ENCODE measurements at places on chromosomes 13 and 19.

GRCh38 chr13:103236213-103236612 lies 170.0 kb upstream of the SLC10A2 start:
- no peak for DNase-seq

- DNase-seq = no peak
Observed at GRCh38 chr19:46977548-46977947, 42.1 kb upstream of the NPAS1 start.

- no peak for DNase-seq
Observed at GRCh38 chr19:782878-783668, 14.2 kb upstream of the PTBP1 start.

DNA sequence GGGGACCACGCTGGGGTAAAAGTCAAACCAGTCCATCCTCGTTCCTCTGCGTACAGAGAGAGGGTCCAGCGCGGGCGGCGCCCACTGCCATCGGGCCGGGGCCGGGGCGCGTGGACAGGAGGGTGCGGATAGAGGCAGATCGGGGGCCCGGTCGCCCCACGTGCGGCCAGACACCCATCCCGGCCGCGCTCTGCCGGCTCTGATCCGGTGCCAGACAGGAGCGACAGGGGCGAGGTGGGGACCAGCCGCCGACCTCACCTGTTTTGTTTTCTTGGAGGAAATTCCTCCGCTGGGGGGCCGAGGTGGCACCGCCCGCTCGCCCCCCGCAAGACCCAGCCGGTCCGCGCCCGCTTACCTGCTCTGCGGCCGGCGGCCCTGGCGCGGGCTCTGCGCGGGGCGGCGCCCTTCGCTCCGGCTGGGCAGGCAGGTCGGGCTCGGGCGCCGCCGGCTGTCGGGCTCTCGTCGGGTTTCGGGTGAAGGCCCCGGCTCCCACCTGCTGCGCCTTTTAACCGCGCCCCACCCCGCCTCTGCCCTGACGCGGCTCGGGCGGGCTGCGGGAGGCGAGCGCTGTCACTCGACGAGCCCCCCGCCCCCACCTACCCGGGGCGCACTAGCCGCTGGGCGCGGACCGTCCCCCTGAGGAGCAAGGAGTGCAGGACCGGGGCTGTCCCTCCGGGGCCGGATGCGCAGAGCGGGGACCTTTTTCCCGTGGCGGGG lies at the start of gene GJB6:
Gene GJB6, minus strand, starts transcription at position 481 of the 717 bp plus-strand sequence. CDS start 8,839 bp downstream, outside the sequence.
- no peak for DNase-seq

- no peak for DNase-seq
Observed at GRCh38 chr13:35841060-35841521, 290.1 kb downstream of the DCLK1 start.

DNA sequence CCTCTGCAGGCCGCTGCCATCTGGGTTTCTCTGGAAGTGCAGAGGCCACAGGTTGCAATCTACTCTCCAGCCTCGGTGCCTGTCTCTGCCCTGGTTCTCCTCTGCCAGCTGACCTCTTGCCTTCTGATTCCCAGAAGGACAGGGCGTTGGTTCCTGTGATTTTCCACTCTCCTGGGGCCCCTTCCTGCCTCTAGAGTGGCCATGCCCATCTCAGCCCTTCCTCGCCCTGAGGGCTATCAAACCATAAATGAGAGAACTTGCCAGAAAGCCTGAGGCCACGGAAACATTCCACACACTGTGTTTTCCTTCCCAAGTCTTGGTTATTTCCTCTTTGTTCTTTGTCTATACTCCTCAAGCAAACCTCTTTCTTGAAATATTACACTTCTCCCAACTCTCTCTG lies 146.2 kb downstream of the SHISA2 start:
- DNase-seq = no peak

- DNase-seq = no peak
Observed at GRCh38 chr13:73248711-73249580, 190.1 kb downstream of the KLF5 start.

GRCh38 chr19:53422551-53422950 lies 9.2 kb upstream of the ZNF761 start:
- DNase-seq = no peak

- DNase-seq = no peak
Observed at GRCh38 chr13:42660333-42660965, 86.5 kb downstream of the TNFSF11 start.

- peak; percentile 30 for DNase-seq
Observed at GRCh38 chr19:18440415-18440877, 2.5 kb upstream of the ISYNA1 start.

GRCh38 chr19:262125-262524 lies 29.1 kb downstream of the PLPP2 start:
- no peak for DNase-seq

GRCh38 chr13:114286808-114287207 lies 5.4 kb downstream of the UPF3A start:
- DNase-seq = no peak

DNA sequence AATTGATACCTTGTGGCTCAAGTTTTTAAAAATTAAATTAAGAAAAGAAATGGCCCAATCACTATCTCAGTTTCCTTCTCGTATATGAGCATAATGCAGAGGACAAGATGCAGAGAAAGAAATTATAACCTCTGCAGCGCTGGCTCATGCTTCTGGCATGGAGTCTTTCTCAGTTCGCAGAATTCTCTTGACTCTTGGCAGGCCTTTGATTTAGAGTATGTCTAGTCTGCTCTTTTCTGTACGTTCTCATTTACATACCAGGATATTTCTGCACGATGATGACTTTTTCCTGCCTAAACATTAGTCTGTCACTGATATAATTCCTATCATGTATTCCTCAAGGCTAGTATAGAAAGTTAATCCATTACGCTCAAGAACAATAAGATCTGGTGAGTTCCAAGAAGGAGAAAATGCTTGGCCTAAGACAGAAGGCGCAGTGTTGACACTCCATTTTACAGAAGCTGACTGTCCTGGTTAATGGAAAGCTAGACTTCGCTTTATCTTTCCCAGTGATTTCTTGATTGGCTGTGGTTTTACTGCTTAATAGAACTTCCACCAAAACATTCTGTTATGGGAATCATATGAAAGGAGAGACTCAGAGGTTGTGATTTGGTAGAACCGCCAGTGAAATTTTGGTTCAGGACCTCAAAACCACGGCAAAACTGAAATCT lies 1.7 kb upstream of the SMAD9 start:
- no peak for DNase-seq

GRCh38 chr19:10641248-10641647 lies 12.9 kb upstream of the ILF3 start:
- DNase-seq = no peak

DNA sequence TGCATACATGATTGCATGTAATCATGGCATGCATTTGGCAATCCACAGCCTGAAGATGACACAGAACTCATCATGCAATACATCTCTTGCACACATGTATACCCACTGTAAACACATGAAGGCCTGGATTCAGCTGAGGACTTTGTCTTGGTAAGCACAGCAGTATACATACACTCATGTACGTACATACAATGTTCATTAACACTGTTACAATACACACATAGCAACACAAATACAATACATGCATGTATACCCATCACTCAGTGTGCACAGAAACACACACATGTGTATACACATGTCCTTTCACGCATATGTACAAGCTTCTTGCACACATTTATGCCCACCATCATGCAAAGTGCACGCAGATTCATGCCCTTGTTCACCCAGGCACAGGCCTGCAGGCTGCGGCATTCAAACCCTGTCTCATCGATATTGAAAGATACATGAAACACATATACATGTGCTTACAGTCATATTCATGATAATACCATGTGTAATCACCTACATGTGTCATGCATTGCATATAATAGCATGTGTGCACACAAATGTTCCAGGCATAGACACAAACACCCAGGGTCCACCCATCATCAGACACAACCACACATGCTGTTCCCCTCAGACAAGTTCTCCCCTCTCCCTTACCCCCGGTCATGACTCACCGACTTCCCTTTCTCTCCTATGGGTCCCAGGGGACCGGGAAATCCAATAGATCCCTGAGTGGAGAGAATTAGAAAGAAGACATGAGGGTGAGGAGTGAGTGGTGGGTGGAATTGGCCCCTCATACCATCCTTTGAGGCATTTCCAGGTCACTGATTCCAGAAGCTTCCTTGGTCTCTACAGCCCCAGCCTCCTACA lies 28.7 kb downstream of the COL5A3 start:
- DNase-seq = no peak

DNA sequence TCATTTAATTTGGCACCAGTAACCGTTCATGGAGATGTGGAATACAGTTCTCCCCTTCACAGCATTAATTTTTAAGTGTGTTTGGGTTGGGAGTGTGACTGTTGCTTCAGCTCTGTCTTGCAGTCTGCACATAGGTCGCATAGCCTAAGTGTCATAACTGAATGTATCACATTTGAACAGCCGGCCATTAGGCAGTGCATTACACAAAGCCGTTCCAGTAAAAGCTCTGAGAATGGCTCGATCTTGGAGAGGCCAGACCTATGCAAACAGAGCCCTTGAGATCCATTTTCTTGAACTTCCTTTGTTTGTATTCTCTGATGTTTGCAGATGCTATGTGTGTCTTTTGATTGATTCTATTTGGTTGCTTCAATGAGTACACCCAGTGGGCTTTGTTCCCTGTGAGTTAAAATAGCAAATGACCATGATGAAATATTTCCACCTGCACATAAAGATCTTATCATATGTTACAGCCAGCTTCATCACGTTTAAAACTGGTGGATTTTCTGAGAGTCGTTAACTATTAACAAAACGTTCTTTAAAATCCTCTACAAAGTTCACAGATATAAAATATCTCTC lies 1104.9 kb upstream of the SLC10A2 start:
- DNase-seq = no peak

DNA sequence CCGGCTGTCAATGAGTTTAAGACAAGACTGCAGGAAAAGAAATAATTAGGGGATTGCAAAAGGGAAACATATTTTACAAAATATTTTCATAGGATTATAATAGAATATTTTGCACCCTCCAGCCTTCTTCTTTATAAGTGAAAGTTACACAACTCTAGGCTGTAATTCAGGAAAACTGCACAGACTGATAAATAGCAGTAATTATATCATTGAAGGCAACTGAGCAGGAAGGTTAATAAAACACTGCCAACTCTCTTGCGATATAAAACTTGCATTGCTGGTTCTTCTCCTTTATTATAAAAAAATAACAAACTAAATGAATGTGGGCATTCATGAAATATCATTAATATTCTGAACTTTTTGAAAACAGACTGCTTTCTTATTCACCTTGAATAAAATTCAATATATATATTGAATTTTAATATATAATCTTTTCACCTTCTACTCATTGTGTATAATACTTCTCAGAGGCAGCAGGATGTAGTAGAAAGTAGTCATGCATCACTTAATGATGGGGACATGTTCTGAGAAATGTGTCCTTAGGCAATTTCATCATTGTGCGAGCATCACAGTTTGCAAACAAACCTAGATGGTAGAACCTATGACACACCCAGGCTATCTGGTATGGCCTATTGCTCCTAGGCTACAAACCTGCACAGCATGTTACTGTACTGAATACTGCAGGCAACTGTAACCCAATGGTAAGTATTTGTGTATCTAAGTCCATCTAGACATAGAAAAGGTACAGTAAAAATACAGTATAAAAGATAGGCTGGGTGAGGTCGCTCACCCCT lies 24.9 kb upstream of the STARD13 start:
- no peak for DNase-seq

DNA sequence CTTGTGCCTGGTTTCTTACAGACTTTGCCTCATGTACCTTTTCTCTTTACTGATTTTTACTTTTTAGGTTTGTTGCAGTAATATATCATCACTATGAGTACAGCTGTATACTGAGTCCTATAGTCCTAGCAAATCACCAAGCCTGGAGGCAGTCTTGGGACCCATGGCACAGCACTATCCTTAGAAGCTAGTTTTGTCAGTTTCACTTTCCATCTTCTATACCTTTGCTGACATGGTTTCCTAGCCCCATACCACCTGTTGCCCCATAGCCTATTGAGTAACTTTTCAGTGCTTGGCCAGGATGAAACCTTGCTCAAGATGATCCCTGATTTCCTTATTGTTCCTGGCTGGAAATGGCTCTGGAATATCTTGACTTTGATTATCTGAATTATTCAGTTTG lies 826.4 kb downstream of the GPC5 start:
- no peak for DNase-seq

- no peak for DNase-seq
Observed at GRCh38 chr13:113749967-113750366, 9.1 kb upstream of the TMEM255B start.

GRCh38 chr13:32056316-32056715 lies 24.7 kb downstream of the FRY start:
- DNase-seq = no peak

DNA sequence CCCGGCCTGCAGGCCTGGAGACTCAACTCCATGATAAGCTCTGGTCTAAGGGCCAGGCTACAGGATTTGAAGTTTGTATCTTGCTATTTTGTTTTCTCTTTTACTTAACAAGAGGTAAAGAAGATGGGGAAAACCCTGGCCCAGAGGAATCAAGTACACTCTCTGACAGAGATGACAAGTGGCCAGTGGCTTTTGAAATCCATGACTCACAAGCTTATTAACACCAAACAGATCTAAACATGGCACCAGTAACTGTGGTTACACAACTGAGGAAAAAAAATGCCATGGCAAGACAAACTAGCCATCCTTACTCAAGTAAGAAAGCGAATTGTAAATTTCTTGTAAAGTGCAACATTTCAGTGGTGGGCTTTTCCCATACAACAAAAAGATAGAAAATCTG lies 72.6 kb upstream of the SERTM1 start:
- no peak for DNase-seq

DNA sequence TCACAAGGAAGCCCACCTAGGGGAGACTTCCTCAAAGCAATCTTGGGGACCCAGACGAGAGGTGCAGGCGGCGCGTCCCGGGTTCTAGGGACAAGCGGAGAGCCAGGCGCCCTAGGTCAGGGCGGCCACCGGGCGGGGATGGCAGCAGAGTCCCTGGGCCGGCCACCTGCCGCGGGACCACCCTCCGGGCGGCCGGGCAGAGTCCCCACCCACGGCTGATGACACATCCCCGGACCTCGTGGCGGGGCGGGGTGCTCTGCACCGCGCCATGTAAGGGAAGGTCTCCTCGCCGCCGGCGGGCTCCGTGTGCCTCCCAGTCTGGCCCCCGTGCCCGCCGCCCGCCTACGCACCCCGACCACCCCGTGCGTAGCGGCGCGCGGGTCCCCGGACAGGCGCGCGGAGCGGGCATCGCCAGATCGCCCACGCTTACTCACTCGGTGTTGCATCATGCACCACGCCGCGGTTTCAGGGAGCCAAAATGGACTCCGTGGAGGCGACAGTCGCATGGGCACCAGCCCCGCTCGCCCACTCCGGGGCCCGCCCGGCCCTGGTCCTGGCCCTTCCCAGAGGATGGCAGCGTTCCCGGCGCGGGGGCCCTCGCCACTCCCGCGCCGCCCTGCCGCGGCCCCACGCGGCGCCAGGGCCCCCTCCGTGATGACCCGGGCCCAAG lies 643 bp downstream of the SLC7A1 start:
- peak; percentile 67 for DNase-seq

- DNase-seq = no peak
Observed at GRCh38 chr13:20359335-20359734, 127.2 kb upstream of the GJB6 start.
